ENCODE measurements at places on chromosomes 13 and 19. TPM values are rescaled to one million over a fixed set of nuclear protein-coding genes. Genes with fewer than 3 reads are reported as not detected.

DNA sequence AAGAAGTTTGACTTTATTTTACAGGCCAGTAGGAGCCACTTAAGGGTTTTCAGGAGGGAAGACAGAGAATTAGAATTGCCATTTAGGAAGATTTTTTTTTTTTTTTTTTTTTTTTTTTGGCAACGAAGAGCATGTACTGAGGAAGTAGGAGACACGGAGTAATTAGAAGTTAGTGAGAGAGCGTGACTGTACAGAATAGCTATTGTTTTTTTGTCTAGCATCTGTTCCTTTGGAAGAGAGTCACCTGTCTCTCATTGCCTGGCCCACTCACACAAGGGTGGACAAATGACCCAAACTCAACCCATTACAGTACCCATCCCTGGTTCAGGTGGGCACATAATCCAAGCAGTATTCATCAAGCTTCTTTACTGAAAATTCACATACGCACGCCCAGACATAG lies 166.7 kb downstream of the LACC1 start:
- DNase-seq, result no peak

ZNF296 gene
- total RNA-seq, result 3.1 TPM

KLF5 gene
- 5.7 TPM for total RNA-seq

UNC13A gene
- total RNA-seq, result 0.16 TPM

ADPRHL1 gene
- total RNA-seq, result 0.72 TPM

- DNase-seq, result peak; percentile 73
Measured at GRCh38 chr13:114132419-114133121, at the start of gene RASA3. RASA3 (minus strand) TSS chr13:114132623; CDS start chr13:114132489, 134 bp downstream.

OR7A5 gene
- total RNA-seq, result not detected
